ENCODE measurements at places on chromosomes 1 and 21. TPM values are rescaled to one million over a fixed set of nuclear protein-coding genes. Genes with fewer than 3 reads are reported as not detected.

DNA sequence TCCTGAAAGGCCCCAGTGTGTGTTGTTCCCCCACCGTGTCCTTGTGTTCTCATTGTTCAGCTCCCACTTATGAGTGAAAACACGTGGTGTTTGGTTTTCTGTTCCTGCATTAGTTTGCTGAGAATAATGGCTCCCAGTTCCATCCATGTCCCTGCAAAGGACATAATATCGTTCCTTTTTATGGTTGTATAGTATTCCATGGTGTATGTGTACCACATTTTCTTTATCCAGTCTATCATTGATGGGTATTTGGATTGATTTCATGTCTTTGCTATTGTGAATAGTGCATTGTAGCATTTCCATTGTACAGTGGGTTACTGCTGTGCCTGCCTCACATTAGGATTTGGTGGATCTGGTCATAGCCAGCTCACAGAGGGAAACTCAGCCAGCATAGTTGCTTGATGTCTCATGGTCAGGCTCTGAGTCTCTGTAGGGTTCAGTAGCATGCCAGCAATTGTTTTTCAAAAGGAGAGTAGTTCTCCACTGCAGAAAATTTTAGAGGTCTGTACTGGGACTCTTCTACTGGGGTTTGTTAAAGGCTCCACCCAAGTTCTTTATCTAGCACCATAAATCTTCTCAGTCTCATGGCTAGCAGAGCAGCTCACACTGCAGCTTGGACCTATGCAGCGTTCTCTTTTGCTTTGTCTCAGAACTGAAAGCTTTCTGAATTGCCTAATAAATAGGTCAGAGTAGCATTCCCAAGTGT is 41.0 kb downstream of the RUNX3 start:
- H3K4me3 ChIP-seq = no peak overlapping the region
- H3K4me1 ChIP-seq = no peaks in the 10 kb centered on the region
- DNase-seq = no peak
- no peaks in the 10 kb centered on the region for H3K27me3 ChIP-seq
- no peaks in the 10 kb centered on the region for H3K36me3 ChIP-seq

Gene SLAMF9
- not detected for total RNA-seq

Gene TAS1R1
- total RNA-seq = not detected

Gene PROK1
- 42.9 TPM for total RNA-seq

GRCh38 chr1:60916199-60916598 is 166.2 kb upstream of the NFIA start:
- H3K27me3 ChIP-seq = no peaks in the 10 kb centered on the region
- H3K4me3 ChIP-seq = no peak overlapping the region
- H3K27ac ChIP-seq = no peak overlapping the region
- no peak for DNase-seq
- H3K4me1 ChIP-seq = no peaks in the 10 kb centered on the region

- H3K4me3 ChIP-seq = peak overlapping the region; percentile 31
- no peaks in the 10 kb centered on the region for H3K36me3 ChIP-seq
- H3K27me3 ChIP-seq = no peaks in the 10 kb centered on the region
- peaks cover 17% of the 10 kb centered on the region for H3K4me1 ChIP-seq
- no peak for DNase-seq
- H3K27ac ChIP-seq = peak overlapping the region; percentile 85
Measured at GRCh38 chr1:10667861-10668761, 128.3 kb downstream of the CASZ1 start.

Gene LHX8
- total RNA-seq = not detected

GRCh38 chr1:109186733-109187086 is 27.0 kb upstream of the SARS1 start:
- DNase-seq = no peak
- H3K4me3 ChIP-seq = no peak overlapping the region
- peaks cover 6% of the 10 kb centered on the region for H3K4me1 ChIP-seq
- no peaks in the 10 kb centered on the region for H3K27me3 ChIP-seq
- peak overlapping the region; percentile 77 for H3K27ac ChIP-seq
- H3K36me3 ChIP-seq = no peaks in the 10 kb centered on the region

- DNase-seq = no peak
- no peaks in the 10 kb centered on the region for H3K36me3 ChIP-seq
Measured at GRCh38 chr21:31343680-31344480, at the start of gene TIAM1. Gene TIAM1 (minus strand): TSS chr21:31344261. CDS start chr21:31266972, 77,289 bp downstream.

DNA sequence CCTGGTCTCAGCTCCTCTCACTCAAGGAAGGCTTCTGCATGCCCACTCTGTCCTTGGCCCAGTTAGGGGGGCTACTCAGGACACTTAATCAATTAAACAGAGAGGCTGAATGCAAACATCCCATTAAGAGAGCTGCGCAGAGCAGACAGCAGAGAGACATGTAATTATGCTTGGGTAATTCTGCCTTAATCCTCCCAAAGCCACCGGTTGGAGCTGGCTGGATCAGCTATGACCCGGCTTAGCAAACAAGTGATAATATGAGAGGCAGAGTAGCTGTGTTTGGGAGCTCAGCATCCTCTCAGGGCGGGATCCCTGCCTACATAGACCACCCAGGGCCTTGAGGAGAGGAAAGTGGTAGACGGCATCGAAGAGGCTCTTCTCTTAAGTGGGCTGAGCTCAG is 183.2 kb downstream of the GRIK3 start:
- H3K4me1 ChIP-seq = no peaks in the 10 kb centered on the region
- H3K4me3 ChIP-seq = no peak overlapping the region
- H3K27me3 ChIP-seq = no peaks in the 10 kb centered on the region
- DNase-seq = no peak

Gene LPGAT1
- 43.5 TPM for total RNA-seq

- no peak overlapping the region for H3K4me3 ChIP-seq
- no peaks in the 10 kb centered on the region for H3K4me1 ChIP-seq
- DNase-seq = no peak
- H3K27me3 ChIP-seq = no peaks in the 10 kb centered on the region
Measured at GRCh38 chr1:97174039-97174704, 452.6 kb downstream of the PTBP2 start.

- H3K36me3 ChIP-seq = no peaks in the 10 kb centered on the region
- peak; percentile 69 for DNase-seq
- peak overlapping the region; percentile 93 for H3K27ac ChIP-seq
- no peaks in the 10 kb centered on the region for H3K27me3 ChIP-seq
- H3K4me3 ChIP-seq = peak overlapping the region; percentile 59
- no peaks in the 10 kb centered on the region for H3K4me1 ChIP-seq
Measured at GRCh38 chr1:159000625-159001024, 9.1 kb upstream of the IFI16 start.

Gene PALMD
- 77.7 TPM for total RNA-seq

GRCh38 chr1:116457946-116458604 is 85.0 kb downstream of the ATP1A1 start:
- H3K27me3 ChIP-seq = no peaks in the 10 kb centered on the region
- no peak overlapping the region for H3K4me3 ChIP-seq
- DNase-seq = no peak
- no peaks in the 10 kb centered on the region for H3K36me3 ChIP-seq

Gene ADAMTSL4
- total RNA-seq = 30.2 TPM

GRCh38 chr21:42685036-42685435 is 31.6 kb downstream of the PDE9A start:
- no peak overlapping the region for H3K27ac ChIP-seq
- no peaks in the 10 kb centered on the region for H3K4me1 ChIP-seq
- no peaks in the 10 kb centered on the region for H3K36me3 ChIP-seq
- DNase-seq = no peak
- peak overlapping the region; percentile 39 for H3K4me3 ChIP-seq
- H3K27me3 ChIP-seq = no peaks in the 10 kb centered on the region

DNA sequence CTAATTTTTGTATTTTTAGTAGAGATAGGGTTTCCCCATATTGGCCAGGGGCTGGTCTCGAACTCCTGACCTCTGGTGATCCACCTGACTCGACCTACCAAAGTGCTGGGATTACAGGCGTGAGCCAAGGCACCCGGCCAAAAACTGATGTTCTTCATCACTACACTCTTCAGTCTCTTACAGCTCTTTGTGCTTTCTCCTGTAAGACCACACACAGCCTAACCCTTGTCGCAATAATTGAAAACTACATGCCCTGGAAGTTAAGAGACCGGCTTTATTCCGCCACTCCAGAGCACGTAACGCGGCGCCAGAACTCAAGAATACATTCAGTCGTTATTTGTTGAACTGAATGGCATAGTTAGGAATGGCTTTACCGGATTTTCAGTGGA is 552 bp downstream of the GPATCH4 start:
- H3K4me1 ChIP-seq = peaks cover 6% of the 10 kb centered on the region
- H3K36me3 ChIP-seq = no peaks in the 10 kb centered on the region
- no peak for DNase-seq
- H3K27ac ChIP-seq = peak overlapping the region; percentile 70
- peak overlapping the region; percentile 56 for H3K4me3 ChIP-seq
- H3K27me3 ChIP-seq = no peaks in the 10 kb centered on the region

Gene BEST4
- total RNA-seq = 0.66 TPM

GRCh38 chr1:40870135-40870728 is 8.1 kb upstream of the CITED4 start:
- H3K27ac ChIP-seq = no peak overlapping the region
- H3K36me3 ChIP-seq = no peaks in the 10 kb centered on the region
- no peaks in the 10 kb centered on the region for H3K4me1 ChIP-seq
- no peak overlapping the region for H3K4me3 ChIP-seq
- no peaks in the 10 kb centered on the region for H3K27me3 ChIP-seq

DNA sequence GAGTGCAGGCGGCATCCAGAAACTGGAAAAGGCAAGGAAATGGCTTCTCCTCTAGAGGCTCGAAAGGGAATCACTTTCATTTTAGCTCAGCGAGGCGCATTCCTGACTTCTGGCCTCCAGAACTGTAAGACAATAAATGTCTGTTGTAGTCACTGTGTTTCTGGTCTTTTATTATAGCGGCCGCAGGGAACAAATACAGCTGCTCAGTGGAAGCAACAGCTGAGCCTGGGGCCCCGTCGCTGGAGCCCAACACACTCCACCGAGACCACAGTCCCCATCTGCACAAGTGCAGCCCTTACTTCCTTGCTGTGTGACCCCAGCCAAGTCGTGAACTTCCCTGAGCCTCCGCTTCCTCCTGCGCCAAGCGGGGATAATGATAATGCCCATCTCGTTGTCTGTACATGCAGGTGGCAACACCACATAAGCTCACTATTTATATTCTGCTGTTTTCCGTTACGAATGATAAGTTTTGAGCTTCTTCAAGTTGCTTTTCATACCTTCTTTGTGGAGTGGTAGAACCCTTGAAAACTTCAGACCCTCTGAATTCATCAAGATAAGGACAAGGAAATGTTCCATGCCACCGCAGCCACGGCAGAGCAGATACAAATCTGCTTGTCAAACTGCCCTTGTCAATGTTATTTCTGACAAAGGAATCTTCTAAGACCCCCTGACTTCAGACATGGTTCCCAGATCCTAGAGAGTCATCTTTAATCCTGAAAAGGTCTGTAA is 3.2 kb upstream of the LAPTM5 start:
- DNase-seq = no peak
- H3K4me3 ChIP-seq = no peak overlapping the region
- no peak overlapping the region for H3K27ac ChIP-seq
- H3K27me3 ChIP-seq = no peaks in the 10 kb centered on the region

DNA sequence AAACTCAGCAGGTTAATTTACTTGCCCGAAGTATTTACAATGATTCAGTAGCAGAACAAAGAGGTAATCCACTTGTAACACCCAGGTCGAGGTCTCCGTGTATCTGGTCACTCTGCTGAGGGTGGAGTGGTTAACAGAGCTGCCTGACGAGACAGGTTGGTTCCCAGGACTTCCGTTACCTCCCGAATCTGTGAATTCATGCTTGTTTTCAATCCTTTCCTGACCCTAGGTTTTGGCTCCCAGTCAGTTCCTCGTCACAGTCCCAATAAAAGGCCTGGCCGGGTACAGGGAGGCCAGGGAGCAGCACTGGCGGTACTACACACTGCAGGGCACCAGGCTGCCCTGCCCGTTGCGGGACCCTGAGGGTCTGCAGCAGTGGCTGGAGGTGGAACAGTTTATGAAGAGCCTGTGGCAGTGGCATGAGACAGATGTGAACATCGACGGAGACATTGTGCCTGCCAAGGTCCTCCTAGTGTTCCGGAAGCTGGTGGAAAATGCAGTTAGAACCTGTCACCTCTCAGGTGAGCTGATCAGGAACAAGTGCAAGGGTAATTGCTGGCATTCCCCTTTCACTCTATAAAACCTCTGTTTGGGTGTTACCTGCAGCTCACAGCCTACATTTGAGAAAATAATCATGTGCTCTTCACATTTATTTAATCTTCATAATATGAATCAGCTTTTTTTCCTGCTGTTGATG is 12.8 kb downstream of the MAB21L3 start:
- no peaks in the 10 kb centered on the region for H3K36me3 ChIP-seq
- no peaks in the 10 kb centered on the region for H3K27me3 ChIP-seq
- peak overlapping the region; percentile 3 for H3K27ac ChIP-seq
- H3K4me3 ChIP-seq = no peak overlapping the region

Gene SMYD3
- total RNA-seq = 28.8 TPM

GRCh38 chr1:48668339-48668738 is 108.4 kb downstream of the BEND5 start:
- DNase-seq = no peak
- H3K27ac ChIP-seq = no peak overlapping the region
- H3K4me3 ChIP-seq = no peak overlapping the region
- H3K4me1 ChIP-seq = no peaks in the 10 kb centered on the region

DNA sequence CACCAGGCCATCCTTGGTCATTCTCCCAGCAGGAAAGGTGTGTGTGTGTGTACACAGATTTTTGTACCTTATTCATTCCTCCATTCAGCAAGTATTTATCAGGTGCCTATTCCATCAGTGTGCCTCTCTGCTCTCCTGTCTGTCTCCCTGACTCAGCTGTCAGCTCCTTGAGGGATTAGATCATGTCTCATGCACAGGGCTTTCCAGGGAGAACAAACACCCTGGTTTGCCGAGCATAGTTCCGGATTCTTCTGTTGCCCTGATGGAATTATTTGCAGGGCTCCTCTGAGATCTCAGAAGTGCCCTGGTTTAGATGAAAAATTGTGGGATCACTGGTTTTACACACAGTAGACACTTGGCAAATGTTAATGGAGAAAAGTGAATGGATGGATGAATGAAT is 8.1 kb upstream of the SDHB start:
- no peak for DNase-seq
- H3K4me1 ChIP-seq = no peaks in the 10 kb centered on the region
- no peak overlapping the region for H3K27ac ChIP-seq
- H3K4me3 ChIP-seq = no peak overlapping the region
- H3K27me3 ChIP-seq = no peaks in the 10 kb centered on the region
- H3K36me3 ChIP-seq = no peaks in the 10 kb centered on the region

DNA sequence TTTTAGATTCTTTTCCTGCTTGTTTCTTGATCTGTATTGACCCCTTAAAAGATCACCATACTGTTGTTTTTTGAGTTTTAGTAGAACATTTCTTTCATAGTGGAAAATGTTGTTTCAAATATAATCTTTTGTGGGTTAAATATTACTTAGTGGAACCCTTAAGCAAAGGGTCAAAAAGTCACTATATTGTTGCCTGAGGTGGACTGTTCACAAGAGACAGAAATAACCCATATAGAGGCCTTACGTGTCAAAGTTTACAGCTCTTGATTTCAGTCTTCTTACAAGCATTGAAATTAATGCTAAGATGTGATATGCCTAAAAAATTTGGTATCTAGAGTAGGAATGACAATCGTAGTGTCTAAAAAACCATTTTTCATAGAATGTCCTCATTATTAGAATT is 6.3 kb downstream of the DNAJB4 start:
- no peak for DNase-seq
- H3K27me3 ChIP-seq = no peaks in the 10 kb centered on the region
- H3K27ac ChIP-seq = no peak overlapping the region

All from breast epithelium (tissue), 4 donors.